NCI-H526 treated with DMSO at 0.1 percent for 48 hours (cell line): ENCODE measurements at places on chromosomes 1 and 21.

DNA sequence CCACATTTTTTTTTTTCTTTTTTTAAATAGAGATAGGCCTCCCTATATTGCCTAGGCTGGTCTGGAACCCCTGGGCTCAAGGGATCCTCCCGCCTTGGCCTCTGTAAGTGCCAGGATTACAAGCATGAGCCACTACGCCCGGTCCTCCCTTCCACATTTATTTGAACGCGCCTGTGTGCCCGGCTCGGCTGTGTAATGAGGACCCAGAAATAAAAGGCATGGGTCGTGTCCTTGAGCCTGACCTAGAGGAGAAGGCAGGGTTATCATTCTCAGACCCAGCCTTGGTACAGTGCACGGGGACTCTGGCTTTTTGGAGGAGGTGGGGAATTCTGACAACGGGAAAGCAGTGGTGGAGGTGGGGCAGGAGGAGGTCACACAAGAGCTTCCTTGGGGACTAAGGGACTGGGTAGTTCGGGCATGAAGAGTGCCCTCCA lies 841 bp downstream of the CENPF start:
- DNase-seq, result no peak

- DNase-seq, result no peak
Measured at GRCh38 chr1:41714638-41715389, 203.9 kb downstream of the HIVEP3 start.

GRCh38 chr1:2555634-2556276 lies 416 bp upstream of the TNFRSF14 start:
- no peak for DNase-seq

DNA sequence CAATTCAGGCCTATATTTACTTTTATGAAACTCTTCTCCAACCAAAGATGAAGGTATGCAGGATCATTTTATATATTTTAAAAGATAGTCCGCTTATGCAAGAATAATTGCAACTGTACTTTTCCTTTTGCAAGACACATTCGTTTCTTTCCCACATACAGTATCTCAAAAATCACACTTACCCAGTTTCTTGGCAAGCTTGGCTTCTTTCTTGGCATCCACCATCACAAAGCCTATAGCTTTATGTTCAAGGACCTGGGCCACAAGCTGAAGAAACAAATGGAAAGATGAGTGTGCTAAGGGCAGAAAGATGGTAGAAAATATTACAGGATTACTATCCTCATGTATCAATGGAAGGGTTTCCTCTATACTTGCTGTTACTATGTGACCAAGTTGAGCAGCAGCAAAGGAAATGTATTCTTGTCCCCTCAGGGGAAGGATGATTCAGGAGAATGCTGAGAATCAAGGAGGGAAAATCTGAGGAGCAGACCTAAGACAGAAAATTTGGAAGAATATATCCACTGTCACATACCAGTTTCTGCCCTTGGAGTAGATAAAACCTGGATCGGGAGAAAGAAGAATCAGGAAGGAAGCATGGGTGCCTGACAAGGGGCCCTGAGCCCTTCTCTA lies 23.8 kb downstream of the CASQ2 start:
- no peak for DNase-seq

- no peak for DNase-seq
Measured at GRCh38 chr1:193747579-193747978, 561.2 kb upstream of the B3GALT2 start.
